ENCODE measurements at places on chromosomes 7 and 10. TPM values are rescaled to one million over a fixed set of nuclear protein-coding genes. Genes with fewer than 3 reads are reported as not detected.

- no peak overlapping the region for H3K4me3 ChIP-seq
- no peaks in the 10 kb centered on the region for H3K4me1 ChIP-seq
- DNase-seq = no peak
- H3K27ac ChIP-seq = no peak overlapping the region
Measured at GRCh38 chr10:116625845-116626244, 5.1 kb downstream of the PNLIPRP2 start.

Gene SH2D4B
- total RNA-seq = 0.46 TPM

Gene ODAD2
- total RNA-seq = 0.20 TPM

- no peak for DNase-seq
- no peak overlapping the region for H3K4me3 ChIP-seq
- no peaks in the 10 kb centered on the region for H3K27me3 ChIP-seq
- H3K36me3 ChIP-seq = no peaks in the 10 kb centered on the region
- H3K27ac ChIP-seq = no peak overlapping the region
- no peaks in the 10 kb centered on the region for H3K4me1 ChIP-seq
Measured at GRCh38 chr10:51542853-51543252, 156.5 kb downstream of the CSTF2T start.

GRCh38 chr10:12165999-12166775 lies 29.5 kb downstream of the NUDT5 start:
- no peak for DNase-seq
- H3K4me3 ChIP-seq = no peak overlapping the region
- no peaks in the 10 kb centered on the region for H3K4me1 ChIP-seq
- H3K27ac ChIP-seq = no peak overlapping the region
- peaks cover 100% of the 10 kb centered on the region for H3K36me3 ChIP-seq
- H3K27me3 ChIP-seq = no peaks in the 10 kb centered on the region

Gene CCDC7
- 17.8 TPM for total RNA-seq

Data from spleen (tissue), 13 donors.